Nephron progenitor cell (in vitro differentiated cells): ENCODE measurements at places on chromosomes 6 and 20.

- DNase-seq, result no peak
These were observed 14.0 kb upstream of the SERPINB9 start for GRCh38 chr6:2917065-2917464.

- peak; percentile 33 for DNase-seq
These were observed 4.0 kb upstream of the FOXF2 start for GRCh38 chr6:1385129-1386037.

DNA sequence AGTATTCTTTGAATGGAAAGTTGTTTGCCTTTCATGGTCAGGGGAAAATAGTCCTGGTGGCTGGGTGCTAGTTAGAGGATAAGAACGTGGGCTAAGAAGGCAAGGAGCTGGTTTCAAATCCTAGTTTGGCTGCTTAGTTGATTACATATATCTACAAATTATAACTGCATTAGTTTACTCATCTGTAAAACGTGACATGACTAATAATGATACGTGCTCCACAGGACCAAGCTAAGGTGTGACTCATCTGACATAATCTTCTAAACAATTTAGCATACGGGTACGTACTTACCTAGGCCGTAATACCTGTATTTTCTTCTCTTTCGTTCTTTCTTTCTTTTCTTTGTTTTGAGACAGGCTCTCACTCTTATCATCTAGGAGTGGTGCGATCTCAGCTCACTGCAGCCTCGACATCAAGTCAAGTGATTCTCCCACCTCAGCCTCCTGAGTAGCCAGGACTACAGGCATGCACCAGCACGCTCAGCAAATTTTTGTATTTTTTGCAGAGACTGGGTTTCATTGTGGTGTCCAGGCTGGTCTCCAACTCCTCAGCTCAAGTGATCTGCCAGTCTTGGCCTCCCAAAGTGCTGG is 1274.2 kb upstream of the GJE1 start:
- no peak for DNase-seq

DNA sequence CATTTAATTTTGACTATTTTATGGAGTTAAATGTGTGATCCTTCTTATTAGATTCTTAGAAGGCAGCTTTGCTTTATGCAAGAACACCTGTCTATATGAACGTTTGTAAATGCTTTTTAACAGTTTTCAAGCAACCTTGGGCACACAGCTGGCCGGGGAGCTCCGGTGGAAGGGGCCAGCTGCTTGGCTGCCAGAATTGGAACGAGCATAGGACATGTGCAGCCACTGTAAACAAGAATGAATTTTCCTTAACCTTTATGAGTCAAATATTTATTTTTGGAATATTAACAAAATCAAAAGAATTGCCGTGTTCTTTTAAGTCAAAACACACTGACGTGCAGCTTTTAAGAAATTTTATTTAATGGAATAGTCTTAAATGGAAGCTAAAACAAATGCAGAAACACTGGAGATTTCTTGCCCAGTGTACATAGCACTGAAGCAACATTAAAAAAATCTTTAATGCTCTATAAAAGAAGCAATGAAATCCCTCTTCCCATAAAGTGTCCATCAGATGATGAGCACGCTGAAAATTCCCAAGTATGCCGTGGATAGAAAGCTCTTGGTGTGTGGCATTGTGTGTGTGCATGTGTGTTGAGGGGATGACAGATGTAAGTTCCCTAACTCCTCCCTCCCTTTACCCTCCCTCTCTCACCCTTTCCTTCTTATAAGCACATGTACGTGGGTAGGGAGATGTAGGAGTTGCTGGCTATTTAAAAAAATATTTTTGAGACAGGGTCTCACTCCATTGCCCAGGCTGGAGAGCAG is 208.9 kb upstream of the EXOC2 start:
- DNase-seq, result no peak

- DNase-seq, result no peak
These were observed 12.4 kb downstream of the B4GALT5 start for GRCh38 chr20:49701241-49701790.

- DNase-seq, result no peak
These were observed 480.0 kb upstream of the JARID2 start for GRCh38 chr6:14765721-14766390.

- no peak for DNase-seq
These were observed 107.7 kb downstream of the JPH2 start for GRCh38 chr20:44079291-44079690.
